Activated T-cell treated with anti-CD3 and anti-CD28 coated beads, Interleukin-2, amount 50 U/mL, for 24 hours (primary cell): ENCODE measurements at places on chromosomes 12 and 14.

DNA sequence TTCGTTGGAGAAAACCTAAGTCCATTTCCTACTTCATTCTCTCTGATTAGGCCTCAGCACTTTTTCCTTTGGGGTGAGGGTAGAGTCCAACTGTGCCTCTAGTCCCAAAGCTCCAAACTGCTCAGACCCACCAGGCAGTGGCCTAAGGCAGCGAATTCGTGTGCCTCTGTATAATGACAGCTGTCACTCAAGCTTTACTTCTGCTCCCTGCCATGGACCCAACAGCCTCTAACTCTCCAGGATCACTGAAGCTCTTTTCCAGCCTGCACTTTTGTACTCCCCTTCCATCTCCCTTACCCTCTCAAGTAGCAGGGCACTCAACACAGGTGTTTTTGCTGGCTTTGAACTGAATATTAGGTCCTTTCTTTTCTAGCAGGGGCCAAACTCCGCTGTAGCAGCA is 14.8 kb upstream of the OR6S1 start:
- no peak for DNase-seq
- no peak overlapping the region for H3K4me3 ChIP-seq
- H3K27me3 ChIP-seq, result peaks cover 83% of the 10 kb centered on the region
- H3K27ac ChIP-seq, result no peak overlapping the region
- H3K4me1 ChIP-seq, result peaks cover 25% of the 10 kb centered on the region

GRCh38 chr12:32217354-32218310 is 111.0 kb downstream of the BICD1 start:
- H3K36me3 ChIP-seq, result peaks cover 34% of the 10 kb centered on the region
- H3K4me3 ChIP-seq, result no peak overlapping the region
- H3K4me1 ChIP-seq, result peaks cover 6% of the 10 kb centered on the region

DNA sequence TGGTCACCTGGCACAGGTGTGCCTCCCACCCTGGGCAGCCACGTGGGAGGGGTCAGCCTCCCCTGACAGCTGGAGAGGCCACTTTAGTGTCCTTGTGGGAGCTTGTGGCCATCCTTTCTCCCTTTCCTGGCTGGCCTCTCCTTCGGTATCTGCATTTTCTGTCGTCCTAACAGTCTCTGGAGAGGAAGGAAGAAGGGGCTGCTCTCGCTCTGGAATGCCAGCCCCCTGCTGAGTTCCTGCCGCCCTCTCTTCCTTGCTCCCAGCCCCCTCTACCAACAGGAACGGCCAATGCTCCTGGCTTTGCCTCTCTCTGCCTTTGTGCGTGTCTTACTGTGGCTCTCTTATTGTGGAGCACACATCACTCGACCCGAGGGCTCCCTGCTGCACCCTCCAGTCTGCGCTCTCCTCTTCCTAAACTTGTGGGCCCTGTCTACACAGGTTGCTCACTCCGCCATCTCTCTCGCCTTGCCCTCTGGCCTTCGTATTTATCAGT is 70.8 kb downstream of the FBXL14 start:
- peak; percentile 13 for DNase-seq
- H3K27ac ChIP-seq, result no peak overlapping the region
- no peak overlapping the region for H3K4me3 ChIP-seq
- H3K36me3 ChIP-seq, result no peaks in the 10 kb centered on the region
- H3K27me3 ChIP-seq, result peaks cover 59% of the 10 kb centered on the region

GRCh38 chr14:35337269-35338255 is 45.4 kb downstream of the PSMA6 start:
- no peaks in the 10 kb centered on the region for H3K36me3 ChIP-seq
- H3K27me3 ChIP-seq, result no peaks in the 10 kb centered on the region
- H3K4me3 ChIP-seq, result no peak overlapping the region

GRCh38 chr12:4997939-4998338 is 45.7 kb upstream of the KCNA5 start:
- no peak overlapping the region for H3K4me3 ChIP-seq
- DNase-seq, result no peak
- H3K27ac ChIP-seq, result no peak overlapping the region
- no peaks in the 10 kb centered on the region for H3K36me3 ChIP-seq
- H3K27me3 ChIP-seq, result peaks cover 38% of the 10 kb centered on the region

DNA sequence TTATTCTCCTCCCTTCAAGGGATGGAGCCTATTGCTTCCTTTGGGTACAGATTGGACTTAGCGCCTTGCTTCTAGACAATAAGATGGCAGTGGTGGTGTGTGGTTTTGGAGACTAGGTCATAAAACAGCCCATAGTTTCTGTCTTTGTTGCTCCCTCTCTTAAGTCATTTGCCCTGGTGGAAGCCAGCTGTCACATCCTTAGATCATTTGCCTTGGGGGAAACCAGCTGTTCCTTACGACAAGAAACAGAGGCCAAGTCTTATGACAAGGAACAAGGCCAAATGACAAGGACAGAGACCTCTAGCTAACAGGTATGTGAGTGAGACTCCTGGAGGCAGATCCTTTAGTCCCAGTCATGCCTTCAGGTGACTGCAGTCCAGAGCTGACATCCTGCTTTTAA is 9.2 kb upstream of the PALS1 start:
- H3K27ac ChIP-seq, result no peak overlapping the region
- DNase-seq, result no peak
- H3K27me3 ChIP-seq, result no peaks in the 10 kb centered on the region
- H3K36me3 ChIP-seq, result no peaks in the 10 kb centered on the region

- no peak overlapping the region for H3K4me3 ChIP-seq
- H3K36me3 ChIP-seq, result no peaks in the 10 kb centered on the region
- no peak overlapping the region for H3K27ac ChIP-seq
- DNase-seq, result no peak
- H3K4me1 ChIP-seq, result no peaks in the 10 kb centered on the region
- H3K27me3 ChIP-seq, result no peaks in the 10 kb centered on the region
Measured at GRCh38 chr14:57502586-57503254, 9.1 kb upstream of the CCDC198 start.

GRCh38 chr14:100320157-100320856 is 2.8 kb upstream of the SLC25A47 start:
- no peaks in the 10 kb centered on the region for H3K27me3 ChIP-seq
- H3K4me1 ChIP-seq, result peaks cover 5% of the 10 kb centered on the region
- H3K36me3 ChIP-seq, result no peaks in the 10 kb centered on the region

DNA sequence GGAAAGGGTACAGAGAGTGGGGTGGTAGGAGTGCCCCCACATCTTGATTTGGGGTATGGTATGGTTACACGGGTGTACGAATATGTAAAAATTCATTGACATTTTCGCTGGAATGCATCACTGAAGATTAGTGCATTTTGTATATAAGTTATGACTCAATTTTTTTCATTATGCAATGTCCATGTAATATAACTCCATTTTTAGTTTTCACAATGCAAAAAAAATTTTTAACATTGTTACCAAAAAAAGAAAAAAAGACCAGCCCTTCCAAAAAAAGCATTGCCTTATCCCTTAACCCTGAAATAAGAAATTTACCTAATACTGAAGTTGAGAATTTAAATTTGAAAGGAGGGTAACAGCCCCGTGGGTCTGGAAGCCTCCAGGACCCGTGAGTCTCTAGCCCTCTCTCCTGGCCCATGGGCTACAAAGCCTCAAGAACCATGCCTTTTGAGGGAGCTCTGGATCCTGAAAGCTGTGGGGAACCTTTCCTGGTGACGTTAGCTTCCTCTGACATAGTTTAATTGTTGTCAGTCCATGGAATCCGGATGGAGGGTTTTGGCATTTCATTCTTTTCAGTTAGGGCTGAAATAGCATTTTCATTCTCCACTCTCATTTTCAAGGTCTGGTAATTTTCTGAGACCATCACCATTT is 55.6 kb upstream of the ACTN1 start:
- peaks cover 26% of the 10 kb centered on the region for H3K27me3 ChIP-seq
- H3K36me3 ChIP-seq, result no peaks in the 10 kb centered on the region
- no peak overlapping the region for H3K4me3 ChIP-seq
- H3K4me1 ChIP-seq, result no peaks in the 10 kb centered on the region
- no peak overlapping the region for H3K27ac ChIP-seq

GRCh38 chr12:71708658-71709057 is 22.8 kb downstream of the TMEM19 start:
- H3K36me3 ChIP-seq, result peaks cover 16% of the 10 kb centered on the region
- no peak overlapping the region for H3K27ac ChIP-seq
- no peak for DNase-seq
- H3K27me3 ChIP-seq, result peaks cover 3% of the 10 kb centered on the region

- H3K27me3 ChIP-seq, result peaks cover 47% of the 10 kb centered on the region
- H3K27ac ChIP-seq, result no peak overlapping the region
- DNase-seq, result no peak
Measured at GRCh38 chr14:96252323-96252998, 3.5 kb upstream of the BDKRB1 start.

- H3K27ac ChIP-seq, result no peak overlapping the region
- no peaks in the 10 kb centered on the region for H3K4me1 ChIP-seq
- peaks cover 34% of the 10 kb centered on the region for H3K27me3 ChIP-seq
- no peak for DNase-seq
Measured at GRCh38 chr12:69661386-69661785, 37.7 kb downstream of the BEST3 start.

DNA sequence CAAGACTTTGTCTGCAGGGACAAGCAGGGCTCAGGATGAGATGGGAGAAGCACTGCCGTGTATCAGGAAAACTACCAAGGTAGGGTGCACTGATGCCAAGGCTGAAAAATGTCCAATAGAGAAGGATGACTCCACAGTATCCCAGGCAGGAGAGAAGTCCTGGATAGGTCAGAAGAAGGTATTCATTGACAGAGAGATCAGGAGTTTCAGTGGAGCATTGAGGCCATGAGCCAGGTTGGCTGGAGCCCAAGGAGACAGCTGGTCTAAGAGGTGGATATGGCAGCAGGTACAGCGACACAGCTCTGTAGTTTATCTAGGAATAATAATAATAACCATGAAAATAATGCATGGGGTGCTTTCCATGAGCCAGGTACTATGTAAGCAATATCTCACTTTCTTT is 180.9 kb downstream of the EXOC5 start:
- H3K36me3 ChIP-seq, result no peaks in the 10 kb centered on the region
- no peak for DNase-seq

DNA sequence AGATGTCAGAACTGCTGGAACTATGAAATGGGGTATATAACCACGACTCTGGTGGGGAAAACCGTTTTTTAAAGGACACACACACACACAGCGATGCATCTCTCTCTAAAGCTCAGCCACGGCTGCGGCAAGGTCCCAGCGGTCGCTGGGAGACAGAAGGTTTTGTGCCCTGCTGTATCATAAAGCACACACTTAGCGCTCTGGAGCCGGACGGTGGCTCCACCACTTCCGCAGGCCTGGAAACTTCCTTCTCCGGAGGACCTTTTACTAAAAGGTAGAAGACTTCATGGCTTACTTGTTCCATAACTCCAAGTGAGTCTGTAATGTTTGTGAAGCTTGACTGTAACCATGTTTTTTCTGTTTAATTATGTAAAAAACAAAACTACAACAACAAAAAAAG is 349.3 kb downstream of the DIO2 start:
- H3K36me3 ChIP-seq, result no peaks in the 10 kb centered on the region
- no peak overlapping the region for H3K4me3 ChIP-seq
- no peaks in the 10 kb centered on the region for H3K4me1 ChIP-seq
- no peaks in the 10 kb centered on the region for H3K27me3 ChIP-seq
- no peak for DNase-seq

DNA sequence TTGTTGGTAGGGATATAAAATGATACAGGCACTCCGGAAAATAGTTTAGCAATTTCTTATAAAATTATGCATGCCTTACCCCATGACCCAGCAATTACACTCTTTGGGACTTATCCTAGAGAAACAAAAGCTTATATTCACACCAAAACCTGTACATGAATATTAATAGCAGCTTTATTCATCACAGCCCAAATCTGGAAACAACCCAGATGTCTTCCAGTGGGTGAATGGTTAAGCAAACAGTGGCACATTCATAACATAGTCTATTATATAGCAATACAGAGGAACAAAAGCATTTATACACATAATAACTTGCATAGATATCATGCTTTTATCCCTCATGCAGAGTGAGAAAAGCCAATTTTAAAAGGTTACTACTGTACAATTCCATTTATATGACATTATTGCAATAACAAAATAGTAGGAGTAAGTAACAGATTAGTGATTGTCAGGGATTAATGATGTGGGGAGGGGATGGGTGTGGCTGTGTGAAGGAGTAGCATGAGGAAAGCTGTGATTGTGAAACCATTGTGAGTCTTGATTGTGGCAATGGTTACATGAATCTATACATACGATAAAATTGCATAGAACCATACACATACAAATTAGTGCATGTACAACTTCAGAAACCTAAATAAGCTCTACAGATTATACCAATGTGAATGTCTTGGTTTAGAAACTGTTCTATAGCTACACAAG is 363.1 kb upstream of the OR4E1 start:
- no peaks in the 10 kb centered on the region for H3K27me3 ChIP-seq
- H3K36me3 ChIP-seq, result no peaks in the 10 kb centered on the region
- no peak overlapping the region for H3K27ac ChIP-seq
- no peak for DNase-seq

DNA sequence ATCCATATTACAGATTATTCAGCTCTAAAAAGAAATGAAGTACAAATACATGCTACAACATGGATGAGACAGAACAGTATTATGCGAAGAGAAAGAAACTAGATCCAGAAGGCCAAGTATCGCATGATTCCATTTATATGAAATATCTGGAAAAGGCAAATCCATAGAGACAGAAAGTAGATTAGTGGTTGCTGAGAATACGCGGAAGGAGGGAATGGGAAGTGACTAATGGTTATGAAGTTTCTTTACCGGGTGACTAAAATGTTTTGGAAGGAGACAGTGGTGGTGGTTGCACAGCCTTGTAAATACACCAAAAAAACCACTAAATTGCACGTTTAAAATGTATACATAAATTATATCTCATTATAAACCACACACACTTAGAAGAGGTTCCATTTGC is 12.5 kb downstream of the PRDM4 start:
- DNase-seq, result no peak
- H3K36me3 ChIP-seq, result peaks cover 42% of the 10 kb centered on the region
- H3K4me1 ChIP-seq, result peaks cover 9% of the 10 kb centered on the region
- H3K4me3 ChIP-seq, result no peak overlapping the region

DNA sequence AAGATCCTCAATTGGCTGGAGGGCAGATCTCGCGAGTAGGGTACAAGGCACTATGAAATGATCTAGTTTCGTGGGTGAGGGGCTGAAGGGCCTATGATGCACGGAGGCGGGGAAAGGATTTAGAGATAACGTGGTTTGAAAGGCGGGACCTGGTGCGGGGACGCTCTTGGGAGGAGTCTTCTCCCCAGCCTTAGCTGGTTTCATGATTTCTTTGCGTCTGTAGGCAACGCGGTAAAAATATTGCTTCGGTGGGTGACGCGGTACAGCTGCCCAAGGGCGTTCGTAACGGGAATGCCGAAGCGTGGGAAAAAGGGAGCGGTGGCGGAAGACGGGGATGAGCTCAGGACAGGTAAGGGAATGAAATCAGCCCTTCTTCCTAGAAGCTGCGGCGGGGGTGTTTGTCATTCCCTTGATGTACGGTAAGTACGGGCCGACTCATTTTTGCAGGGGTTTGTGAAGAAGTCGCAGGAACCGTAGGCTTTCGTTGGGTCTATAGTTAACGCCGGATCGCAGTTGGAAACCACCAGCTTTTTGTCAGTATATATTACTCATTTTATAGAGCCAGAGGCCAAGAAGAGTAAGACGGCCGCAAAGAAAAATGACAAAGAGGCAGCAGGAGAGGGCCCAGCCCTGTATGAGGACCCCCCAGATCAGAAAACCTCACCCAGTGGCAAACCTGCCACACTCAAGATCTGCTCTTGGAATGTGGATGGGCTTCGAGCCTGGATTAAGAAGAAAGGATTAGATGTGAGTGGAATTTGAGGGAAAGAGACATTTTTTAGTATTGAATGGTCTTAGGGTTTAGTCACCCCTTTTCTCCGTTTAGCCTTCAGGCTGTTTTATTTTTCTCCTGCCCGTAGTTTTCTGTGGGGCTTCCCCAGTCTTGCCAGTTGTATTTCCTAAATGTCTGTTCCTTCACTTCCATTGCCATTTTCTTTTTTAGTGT is 602 bp downstream of the APEX1 start:
- H3K4me3 ChIP-seq, result no peak overlapping the region
- peaks cover 21% of the 10 kb centered on the region for H3K36me3 ChIP-seq
- peaks cover 37% of the 10 kb centered on the region for H3K4me1 ChIP-seq
- no peak for DNase-seq
